ENCODE measurements at places on chromosomes 5 and 9. TPM values are rescaled to one million over a fixed set of nuclear protein-coding genes. Genes with fewer than 3 reads are reported as not detected.

Gene ANKRD33B
- polyA plus RNA-seq, result 1.5 TPM

Gene BAAT
- 0.60 TPM for polyA plus RNA-seq

Gene RORB
- polyA plus RNA-seq, result 0.40 TPM

Gene CD14
- polyA plus RNA-seq, result 31.5 TPM

Gene NRARP
- polyA plus RNA-seq, result 6.0 TPM

Gene RPS23
- polyA plus RNA-seq, result 3,230 TPM

Gene TTC23L
- 0.24 TPM for polyA plus RNA-seq

Gene PCDHA6
- polyA plus RNA-seq, result 0.05 TPM

Gene TENT4A
- 16.5 TPM for polyA plus RNA-seq

Gene PITX1
- polyA plus RNA-seq, result 6.4 TPM

Gene HAVCR1
- polyA plus RNA-seq, result 0.94 TPM

Gene ANKRD31
- polyA plus RNA-seq, result 0.16 TPM

DNA sequence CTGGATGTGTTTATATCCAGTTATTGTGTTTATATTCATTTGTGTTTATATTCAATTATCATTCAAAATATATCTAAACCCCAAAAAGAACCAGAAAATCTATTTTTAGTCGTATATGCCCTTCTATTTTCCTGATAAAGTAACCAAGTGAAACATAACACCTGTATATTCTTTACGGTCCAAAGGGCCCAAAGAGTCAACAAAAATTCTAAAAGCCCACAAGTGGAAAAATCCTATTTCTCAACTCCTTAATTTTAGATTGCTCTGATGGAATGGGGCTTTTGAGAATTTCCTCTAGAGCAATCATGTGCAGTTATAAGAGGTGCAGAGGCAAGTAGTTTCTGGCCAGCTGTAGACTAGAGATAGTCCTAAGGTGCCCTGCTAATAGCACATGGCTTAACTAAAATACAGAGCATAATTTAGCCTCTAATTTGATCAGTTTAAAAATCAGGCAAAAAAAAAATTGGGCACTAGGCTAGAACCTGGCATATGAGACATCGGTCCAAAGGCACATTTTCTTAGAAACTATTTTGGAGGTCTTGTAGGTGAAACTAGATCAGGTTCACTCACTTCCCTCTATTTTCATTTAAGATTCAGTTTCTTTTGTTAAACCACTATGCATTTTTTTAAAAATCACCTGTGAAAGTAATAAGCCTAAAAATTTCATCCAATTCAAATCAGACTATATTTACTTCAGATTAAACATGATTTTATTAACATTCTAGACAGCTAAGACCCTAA, 256.0 kb downstream of the FBXL17 start:
- no peak for DNase-seq

DNA sequence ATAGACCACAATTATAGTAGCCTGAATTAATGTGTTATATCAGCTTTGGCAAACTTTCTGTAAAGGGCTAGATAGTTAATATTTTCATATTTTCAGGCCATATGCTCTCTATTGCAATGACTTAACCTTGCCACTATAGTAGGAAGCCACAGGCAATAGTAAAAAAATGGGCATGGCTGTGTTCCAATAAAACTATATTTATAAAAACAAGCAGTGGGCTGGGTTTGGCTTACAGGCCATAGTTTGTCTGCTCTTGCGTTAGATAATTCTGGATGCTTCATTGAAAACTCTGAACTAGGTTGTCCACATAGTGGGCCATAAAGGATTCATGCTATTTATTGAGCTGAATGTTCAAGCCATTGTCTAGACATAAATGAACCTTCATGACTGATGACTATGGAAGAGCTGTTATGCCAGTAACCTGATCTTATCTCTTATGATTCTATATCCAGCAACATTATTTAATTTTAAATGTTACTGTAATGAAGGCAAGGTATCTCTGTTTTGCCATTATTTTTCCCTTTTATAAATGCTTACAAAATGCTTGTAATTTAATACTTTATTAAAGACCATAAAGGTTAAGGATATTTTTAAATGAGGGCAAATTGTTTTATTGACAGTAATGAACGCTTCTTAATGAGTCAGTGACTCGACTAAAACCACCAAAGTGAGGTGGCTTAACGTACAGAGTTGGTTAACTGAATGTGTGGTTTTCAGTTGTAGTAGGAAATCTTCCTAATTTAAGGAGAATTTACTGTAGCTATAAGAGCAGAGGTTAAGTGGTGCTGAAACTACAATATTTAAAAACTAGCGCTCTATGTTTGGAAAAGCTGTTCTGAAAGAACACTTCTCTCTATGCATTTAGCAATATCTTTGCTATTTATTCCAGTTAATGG, 560.6 kb downstream of the PRR16 start:
- DNase-seq, result no peak

- no peak for DNase-seq
Observed at GRCh38 chr5:146770546-146770945, 108.0 kb downstream of the PPP2R2B start.

DNA sequence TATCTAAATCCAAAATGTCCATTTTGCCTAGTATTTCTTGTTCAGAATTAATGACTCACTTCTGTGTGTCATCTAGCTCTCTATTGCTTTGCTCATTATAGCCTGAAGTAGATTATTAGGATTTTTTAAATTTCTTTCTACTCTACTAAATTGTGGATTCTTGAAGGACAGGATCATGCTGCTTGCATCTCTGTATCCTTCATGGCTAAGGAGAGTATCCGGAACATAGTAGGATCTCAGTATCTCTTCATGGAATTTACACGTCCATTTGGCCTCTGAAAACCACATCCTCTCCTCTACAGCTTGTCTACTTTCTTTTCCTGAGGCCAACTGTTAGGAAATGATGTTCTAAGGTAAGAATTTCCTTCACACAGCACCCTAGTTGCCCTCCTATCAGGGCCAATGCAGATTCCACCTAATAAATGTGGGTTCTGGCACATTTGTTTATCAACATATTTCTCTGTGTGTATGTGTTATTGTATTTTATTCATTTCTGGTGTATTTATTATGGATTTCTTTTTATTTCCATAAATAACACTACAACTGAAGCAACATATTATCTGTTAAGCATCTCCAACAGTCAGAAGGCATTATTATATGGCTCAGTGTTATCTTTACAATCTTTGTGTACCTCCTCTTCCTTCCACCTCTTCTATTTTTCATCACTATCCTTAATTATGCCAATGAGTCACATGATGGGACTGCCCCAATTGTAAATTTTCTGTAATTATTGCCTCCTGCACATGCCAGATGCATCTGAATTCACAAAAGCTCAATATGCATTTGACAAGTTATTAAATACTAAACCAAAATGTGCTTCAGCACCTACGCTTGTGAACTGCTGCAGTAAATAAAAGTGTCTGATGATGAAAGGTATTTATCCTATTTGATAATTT, 557.8 kb upstream of the TLE4 start:
- DNase-seq, result no peak

DNA sequence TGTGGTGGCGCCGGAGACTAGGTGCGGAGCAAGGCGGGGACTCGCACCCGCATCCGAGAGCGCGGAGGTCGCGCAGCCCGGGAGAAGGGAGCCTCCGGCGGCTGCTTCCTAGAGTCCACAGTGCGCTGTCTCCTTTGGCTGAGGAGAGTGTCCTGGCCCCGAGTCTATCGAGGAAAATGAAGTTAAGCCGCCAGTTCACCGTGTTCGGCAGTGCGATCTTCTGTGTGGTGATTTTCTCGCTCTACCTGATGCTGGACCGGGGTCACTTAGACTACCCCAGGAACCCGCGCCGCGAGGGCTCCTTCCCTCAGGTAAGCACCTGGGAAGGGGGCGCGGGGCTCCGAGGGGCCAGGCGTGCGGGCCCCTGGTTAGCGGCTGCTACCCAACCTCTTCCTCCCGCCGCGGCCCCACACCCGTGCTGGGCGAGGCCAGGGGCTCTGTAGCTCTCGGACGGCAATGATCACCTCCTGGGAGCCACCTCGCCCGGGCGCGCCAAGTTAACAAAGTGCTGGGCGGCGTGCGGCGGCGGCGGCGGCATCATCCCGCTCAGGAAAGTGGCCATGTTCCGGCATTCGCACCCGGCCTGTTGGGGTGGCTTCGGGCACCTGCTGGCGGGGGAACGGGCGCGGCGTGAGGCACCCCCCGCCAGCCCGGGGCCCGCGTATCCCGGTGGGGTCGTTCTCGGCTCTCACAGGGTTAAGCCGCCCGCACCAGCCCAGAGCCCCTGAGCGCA, 681 bp downstream of the MAN2A1 start:
- peak; percentile 66 for DNase-seq

DNA sequence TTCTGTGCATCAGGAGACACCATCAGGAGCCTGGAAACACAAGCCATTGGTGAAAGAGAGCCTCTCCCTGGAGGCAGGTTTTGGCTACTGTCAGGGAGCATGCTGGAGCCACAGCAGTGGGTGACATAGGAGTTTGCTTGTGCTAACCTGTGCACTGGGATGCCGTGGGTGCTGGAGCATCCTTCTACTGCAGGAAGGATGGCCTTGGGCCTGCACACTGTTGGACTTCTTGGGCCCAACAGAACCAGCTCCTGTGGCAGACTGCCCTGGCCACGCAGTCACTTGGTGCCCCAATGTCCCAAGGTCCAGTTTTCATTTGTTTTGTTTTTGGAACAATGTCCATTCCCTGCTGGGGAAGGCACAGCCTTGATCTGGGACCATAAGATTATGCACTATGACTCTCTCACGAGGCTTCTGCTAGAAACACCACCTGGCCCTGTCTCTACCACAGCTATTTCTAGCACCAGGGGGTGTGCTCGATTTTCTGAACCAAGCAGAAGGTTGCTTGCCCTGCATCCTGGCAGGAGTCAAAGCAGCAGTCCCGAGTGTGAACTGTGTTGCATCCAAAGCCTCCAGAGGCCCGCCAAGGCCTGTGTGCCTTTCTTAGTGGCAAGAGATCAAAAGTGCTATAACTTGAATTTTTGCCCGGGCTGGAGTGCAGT, 5.5 kb upstream of the LTC4S start:
- no peak for DNase-seq

DNA sequence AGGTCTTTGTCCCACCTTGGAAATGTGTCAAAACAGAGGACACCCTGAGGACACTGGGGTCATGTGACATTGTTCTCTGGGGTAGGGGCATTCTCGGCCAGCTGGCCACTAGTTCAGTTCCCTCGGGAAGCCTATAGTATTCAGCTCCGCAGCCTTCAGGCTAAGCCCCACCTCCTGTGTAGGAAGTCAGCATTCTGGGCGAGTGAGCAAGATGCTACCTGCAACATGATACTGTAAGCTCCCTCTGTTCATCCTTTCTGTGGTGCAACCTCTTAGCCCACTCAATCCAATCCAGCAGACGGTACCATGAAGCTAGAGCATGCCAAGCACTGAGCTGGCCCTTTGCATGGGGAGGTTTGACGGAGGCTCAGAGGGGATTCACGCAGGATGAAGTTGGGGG, 5.3 kb downstream of the NTNG2 start:
- no peak for DNase-seq

- DNase-seq, result no peak
Observed at GRCh38 chr5:144484124-144484897, 313.6 kb downstream of the KCTD16 start.

DNA sequence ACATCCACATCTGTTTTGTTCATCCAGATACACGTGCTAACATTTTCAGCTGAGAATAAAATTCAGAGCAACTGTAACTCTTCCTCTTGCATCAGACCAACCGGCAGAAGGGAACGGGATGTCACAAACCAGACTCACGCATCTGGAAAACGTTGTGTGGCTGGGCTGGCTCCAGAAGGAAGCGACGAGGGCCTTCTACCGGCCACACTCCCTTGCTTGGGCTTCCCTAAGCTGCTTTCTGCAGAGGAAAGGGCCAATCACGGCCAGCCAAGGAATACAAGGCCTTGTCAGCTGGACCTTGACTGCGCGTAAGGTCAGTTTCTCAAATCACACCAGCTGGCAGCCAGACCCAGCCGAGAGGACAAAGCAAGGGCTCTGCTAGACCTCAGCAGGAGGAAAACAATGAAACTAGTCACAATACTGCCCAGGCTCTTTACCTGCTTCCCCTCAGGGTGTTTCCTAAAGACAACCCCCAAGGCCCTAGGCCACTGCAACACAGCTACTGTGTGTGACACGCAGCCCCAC, 106.1 kb downstream of the THBS4 start:
- peak; percentile 97 for DNase-seq

DNA sequence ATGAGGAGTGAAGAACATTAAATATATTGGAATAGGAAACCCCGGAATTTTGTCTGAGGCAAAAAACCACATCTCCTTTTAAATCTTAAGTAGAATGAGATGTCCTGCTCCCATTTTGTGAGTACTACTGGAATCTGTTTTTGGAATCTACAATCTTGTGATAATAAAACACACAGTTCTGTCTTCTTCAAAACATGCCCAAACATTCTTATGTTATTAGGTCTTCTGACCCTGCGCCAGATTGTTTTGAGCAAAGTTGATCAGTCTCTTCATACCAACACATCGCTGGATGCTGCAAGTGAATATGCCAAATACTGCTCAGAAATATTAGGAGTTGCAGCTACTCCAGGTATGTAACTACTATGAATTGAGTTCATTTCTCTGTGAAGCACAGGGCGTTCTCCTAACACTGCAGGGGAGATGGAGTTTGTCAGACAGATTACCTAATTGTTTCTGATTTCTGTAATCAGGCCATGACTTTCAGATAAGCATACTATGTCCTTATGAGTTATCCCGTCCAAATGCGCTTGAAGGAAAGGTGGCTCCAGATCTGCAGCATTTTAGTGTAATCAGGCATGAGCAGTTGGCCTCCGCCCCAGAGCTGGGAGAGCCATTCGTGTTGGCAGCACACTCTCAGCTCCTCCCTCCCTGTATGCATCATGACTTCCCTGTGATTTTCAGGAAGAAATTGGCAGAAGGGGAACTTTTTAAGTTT, 88.0 kb downstream of the NLN start:
- DNase-seq, result peak; percentile 86

GRCh38 chr9:133403766-133404453, 13.9 kb downstream of the REXO4 start:
- no peak for DNase-seq

- DNase-seq, result no peak
Observed at GRCh38 chr5:1185629-1186350, 15.6 kb upstream of the SLC6A19 start.

DNA sequence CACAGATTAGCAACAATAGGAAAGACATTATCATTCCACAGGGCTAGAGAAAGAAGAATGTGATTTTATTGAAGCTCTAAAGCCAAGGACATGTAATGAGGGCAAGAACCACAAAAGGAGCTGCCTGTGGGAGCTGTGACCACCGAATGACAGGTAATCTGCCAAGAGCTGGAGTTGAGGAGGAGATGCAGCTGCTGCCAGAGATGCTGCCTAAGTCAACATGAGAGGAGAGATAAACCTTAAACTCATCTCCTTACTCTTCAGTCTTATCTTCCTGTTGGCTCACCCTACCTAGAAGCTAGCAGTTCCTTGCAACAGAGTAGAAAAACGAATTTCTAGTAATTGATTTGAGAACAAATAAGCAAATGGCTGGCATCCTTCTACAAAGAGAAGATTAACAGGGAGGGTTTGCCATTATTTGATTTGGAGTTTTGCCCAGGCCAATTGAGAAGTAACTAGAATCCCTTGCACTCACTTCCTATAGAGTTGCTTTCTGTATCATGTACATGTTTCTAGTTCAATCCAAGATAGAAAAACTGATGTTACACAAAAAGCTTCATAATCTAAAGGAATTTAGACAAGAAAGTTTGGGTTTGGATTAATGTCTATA, 539.2 kb downstream of the TLE1 start:
- no peak for DNase-seq

- DNase-seq, result no peak
Observed at GRCh38 chr5:118233606-118234005, 754.7 kb downstream of the DTWD2 start.

- DNase-seq, result peak; percentile 10
Observed at GRCh38 chr9:33787839-33788238, 7.5 kb upstream of the PRSS3 start.

- no peak for DNase-seq
Observed at GRCh38 chr9:112009656-112010055, 113.0 kb downstream of the UGCG start.

Data from muscle of leg (tissue), 16 donors.